Esophagus mucosa (tissue), 1 donor: ENCODE measurements at places on chromosomes 7 and 10. TPM values are rescaled to one million over a fixed set of nuclear protein-coding genes. Genes with fewer than 3 reads are reported as not detected.

Gene SLC26A3
- 0.44 TPM for total RNA-seq

Gene ABI1
- total RNA-seq, result 67.0 TPM

Gene DUS4L
- total RNA-seq, result 7.3 TPM

GRCh38 chr10:3468919-3469638 is 296.5 kb upstream of the PITRM1 start:
- ATAC-seq, result peak; percentile 79

GRCh38 chr7:33193308-33193864 is 64.0 kb downstream of the BBS9 start:
- ATAC-seq, result no peak

GRCh38 chr7:26378016-26378415 is 86.4 kb downstream of the SNX10 start:
- no peak for ATAC-seq

DNA sequence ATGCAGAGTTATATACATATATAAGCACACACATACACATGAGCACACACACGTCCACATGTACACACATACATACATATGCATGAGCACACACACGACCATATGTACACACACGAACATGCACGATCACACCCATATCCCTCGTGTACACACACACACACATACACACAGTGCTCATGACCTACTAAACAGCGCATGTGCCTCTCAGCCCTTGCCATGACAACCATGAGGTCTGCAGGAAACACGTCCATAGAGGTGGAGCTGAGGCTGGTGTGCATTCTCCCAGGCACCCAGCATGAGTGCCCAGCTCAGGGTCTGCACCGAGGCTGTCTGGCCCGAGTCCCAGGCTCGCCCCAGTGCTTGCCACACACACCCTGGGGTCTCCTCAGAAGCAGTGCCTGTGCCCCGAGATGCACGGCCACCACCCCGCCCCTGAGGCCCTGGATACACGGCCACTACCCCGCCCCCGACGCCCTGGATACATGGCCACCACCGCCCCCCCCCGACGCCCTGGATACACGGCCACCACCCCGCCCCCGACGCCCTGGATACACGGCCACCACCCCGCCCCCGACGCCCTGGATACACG is 529.6 kb downstream of the DNAJB6 start:
- ATAC-seq, result no peak
